ENCODE measurements at places on chromosomes 5 and 9.

GRCh38 chr9:96219026-96219899 lies 82.7 kb downstream of the HSD17B3 start:
- DNase-seq, result peak; percentile 3

DNA sequence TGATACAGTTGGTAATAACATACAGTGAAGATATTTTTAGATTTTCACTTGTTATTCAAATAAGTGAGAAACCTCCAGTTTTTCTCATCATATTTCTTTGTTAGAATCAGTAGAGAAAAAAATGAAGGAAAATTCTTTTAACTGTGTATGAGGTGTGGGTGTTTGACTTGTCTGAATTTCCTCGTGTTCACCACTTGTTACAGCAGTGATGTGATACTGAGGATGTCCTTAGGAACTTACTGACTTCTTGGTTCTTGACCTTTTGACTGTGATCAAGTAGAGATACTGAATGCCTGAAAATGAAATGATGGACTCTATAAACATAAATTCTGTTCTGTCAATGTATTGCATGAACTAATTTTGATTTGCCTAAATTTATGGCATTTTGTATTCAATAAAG lies 10.7 kb downstream of the PBX3 start:
- no peak for DNase-seq

DNA sequence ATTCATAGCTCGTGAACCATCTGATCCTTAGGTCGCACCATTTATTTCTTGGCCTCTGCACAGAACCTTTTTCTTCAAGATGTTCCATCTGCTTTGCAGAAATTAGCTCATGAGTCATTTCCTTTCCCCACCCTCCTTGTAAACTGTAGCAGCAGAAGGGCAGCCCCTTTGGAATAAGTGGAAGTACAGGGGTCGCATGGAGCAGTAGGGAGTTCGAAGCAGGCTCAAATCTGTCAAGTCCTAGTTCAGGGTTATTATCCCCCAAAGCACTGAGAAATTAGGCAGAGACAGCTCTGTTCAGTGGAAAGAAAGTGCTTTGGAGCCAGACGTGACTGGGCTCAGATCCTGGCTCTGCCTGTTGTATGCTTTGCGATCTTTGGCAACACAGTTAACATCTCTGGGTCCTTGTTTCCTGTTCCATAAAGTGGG lies 84.2 kb downstream of the SGCD start:
- DNase-seq, result no peak

- no peak for DNase-seq
These were observed 51.3 kb upstream of the PITX1 start for GRCh38 chr5:135085133-135085935.

DNA sequence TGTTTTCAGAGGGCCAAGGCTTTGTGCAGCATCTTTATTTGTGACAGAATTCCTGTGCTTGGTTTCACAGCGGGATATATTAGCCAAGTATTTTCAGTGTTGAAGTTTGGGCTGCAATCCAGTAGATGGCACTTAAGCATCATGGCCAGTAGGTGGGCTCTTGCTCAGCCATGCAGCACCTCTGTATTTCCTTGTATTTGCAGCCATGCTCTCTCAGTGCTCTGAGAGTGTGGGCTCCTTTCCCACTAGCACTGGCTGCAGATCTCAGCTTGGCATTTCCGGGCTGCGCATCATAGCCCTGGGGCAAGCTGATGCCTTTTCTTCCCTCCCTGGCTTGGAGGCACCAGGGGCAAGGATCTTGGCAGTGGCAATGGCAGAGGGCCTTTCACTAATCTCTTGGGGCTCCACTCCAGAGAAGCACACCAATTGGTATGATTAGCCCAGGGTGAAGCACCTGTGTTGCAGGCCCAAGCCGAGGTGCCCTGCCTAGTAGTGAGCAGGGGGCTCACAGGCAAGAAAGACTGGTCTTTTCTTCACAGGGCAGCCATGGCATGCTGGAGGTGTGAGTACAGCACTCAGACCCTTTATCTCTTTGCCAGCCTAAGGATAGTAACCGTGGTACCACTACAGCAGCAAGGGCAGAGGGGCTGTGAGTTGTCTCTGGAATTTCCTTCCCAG lies 48.3 kb downstream of the SLCO6A1 start:
- no peak for DNase-seq

- DNase-seq, result no peak
These were observed 304.7 kb upstream of the POU5F2 start for GRCh38 chr5:94045839-94046782.

DNA sequence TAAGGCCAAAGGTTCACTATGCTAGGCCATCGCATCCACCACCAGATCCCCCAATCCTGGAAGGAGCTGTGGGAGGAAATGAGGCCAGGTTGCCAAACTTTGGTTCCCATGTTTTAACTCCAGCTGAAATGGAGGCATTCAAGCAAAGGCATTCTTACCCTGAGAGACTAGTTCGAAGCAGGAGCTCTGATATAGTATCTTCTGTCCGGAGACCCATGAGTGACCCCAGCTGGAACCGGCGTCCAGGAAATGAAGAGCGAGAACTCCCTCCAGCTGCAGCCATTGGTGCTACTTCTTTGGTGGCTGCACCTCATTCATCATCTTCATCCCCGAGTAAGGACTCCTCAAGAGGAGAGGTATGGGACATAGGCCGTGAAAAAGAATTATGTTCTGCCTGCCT lies 75.6 kb downstream of the GAPVD1 start:
- no peak for DNase-seq

GRCh38 chr5:143649937-143650621 lies 161.9 kb upstream of the HMHB1 start:
- DNase-seq, result no peak

- DNase-seq, result no peak
These were observed 14.7 kb downstream of the SLC45A2 start for GRCh38 chr5:33969572-33970452.

DNA sequence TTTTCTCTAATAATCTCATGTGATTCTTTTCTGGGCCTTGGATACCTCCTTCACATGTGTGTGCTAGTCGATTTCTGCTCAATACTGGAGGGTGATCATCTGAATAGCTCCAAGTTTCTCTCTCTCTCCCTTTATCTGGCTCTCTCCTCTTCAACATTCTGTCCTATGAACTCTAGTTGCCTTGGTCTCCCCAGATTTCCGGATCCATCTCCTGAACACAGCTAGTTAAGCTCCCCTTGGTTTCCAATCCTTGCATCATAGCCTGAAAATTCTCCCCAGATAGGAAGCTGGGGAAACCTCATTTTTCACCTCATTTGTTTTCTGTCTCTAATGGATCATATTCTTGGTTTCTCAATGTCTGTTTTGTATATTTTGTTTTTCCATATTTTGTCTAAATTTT lies 832.3 kb downstream of the MTRR start:
- no peak for DNase-seq

- DNase-seq, result no peak
These were observed 47.4 kb downstream of the PHF2 start for GRCh38 chr9:93623753-93624152.

- no peak for DNase-seq
These were observed 59.4 kb upstream of the GNA14 start for GRCh38 chr9:77707383-77708063.

Measured in stimulated activated naive CD4-positive, alpha-beta T cell treated with Interleukin-2 at 50 U/mL for 16 hours (primary cell).